Mesothelial cell of epicardium (in vitro differentiated cells): ENCODE measurements at places on chromosomes 6 and 20. TPM values are rescaled to one million over a fixed set of nuclear protein-coding genes. Genes with fewer than 3 reads are reported as not detected.

BHLHE23 gene
- not detected in 3 replicates for total RNA-seq

CASS4 gene
- 0.67 to 0.78 TPM (median 0.72 TPM) in 3 replicates for total RNA-seq

IL17F gene
- total RNA-seq: not detected in 3 replicates

WASF1 gene
- total RNA-seq: 66.6 to 73.0 TPM (median 71.3 TPM) in 3 replicates

ABHD16B gene
- total RNA-seq: not detected in 3 replicates

BPI gene
- total RNA-seq: not detected in 3 replicates

RIMS1 gene
- total RNA-seq: 5.8 to 6.3 TPM (median 6.0 TPM) in 3 replicates

GPX5 gene
- total RNA-seq: not detected in 3 replicates

SAPCD1 gene
- 8.7 to 12.8 TPM (median 11.6 TPM) in 3 replicates for total RNA-seq

DNA sequence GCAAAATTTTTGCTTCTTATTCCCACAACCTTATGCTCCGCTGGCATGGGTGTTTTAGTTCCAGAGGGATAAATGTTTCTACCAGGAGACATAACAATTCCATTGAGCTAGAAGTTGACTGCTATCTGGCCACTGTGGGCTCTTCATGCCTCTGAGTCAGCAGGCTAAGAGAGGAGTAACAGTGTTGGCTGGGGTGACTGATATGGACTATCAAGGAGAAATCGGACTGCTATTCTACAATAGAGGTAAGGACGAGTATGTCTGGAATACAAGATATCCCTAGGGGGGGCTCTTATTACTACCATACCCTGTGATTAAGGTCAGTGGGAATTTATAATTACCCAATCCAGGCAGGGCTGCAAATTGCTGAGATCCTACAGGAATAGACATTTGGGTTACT is 26.9 kb downstream of the FBXO30 start:
- DNase-seq: no peak
- H3K4me3 ChIP-seq: no peak overlapping the region
- H3K27ac ChIP-seq: no peak overlapping the region
- peaks cover 66% of the 10 kb centered on the region for H3K36me3 ChIP-seq
- H3K4me1 ChIP-seq: no peaks in the 10 kb centered on the region
- H3K27me3 ChIP-seq: no peaks in the 10 kb centered on the region

DNA sequence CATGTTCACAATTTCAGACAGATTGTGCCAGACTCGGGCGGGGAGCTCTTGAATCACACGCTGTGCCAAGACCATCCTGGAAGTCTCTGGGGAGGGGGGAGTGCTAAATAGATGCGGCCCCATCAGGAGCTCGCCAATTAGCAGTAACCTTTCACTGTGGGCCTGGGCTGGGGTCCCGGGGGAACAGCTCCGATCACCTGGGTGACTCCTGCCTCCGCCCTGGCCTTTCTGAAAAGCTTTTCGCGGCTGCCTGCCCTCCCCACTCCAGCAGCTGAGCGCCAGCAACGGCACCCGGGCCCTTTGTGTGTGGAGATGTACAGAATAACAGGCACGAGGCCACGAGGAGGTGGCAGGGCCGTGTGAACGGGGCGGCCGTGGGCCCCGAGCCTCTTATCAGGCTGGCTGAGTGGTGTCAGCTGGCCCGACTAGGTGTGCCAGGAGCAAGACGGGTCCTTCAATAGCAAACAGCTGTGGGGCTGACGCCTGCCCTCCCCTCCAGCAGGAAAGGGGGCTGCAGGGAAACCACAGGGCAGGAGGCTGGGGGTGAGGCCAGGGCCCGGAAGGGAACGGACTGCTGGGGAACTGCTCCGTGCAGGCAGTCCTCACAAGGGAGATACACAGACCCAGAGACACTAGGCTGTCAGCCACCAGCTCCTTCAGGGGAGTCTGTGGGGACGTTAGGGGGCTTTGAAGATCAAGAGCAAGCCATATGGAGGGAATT is 56.8 kb downstream of the NOL4L start:
- peak overlapping the region; percentile 47 for H3K27ac ChIP-seq
- H3K4me3 ChIP-seq: peak overlapping the region; percentile 13
- H3K27me3 ChIP-seq: no peaks in the 10 kb centered on the region

- no peak for DNase-seq
- H3K4me1 ChIP-seq: peaks cover 16% of the 10 kb centered on the region
- H3K27ac ChIP-seq: no peak overlapping the region
- peaks cover 43% of the 10 kb centered on the region for H3K36me3 ChIP-seq
Observed at GRCh38 chr6:27392623-27393022, 4.1 kb downstream of the ZNF391 start.

DNA sequence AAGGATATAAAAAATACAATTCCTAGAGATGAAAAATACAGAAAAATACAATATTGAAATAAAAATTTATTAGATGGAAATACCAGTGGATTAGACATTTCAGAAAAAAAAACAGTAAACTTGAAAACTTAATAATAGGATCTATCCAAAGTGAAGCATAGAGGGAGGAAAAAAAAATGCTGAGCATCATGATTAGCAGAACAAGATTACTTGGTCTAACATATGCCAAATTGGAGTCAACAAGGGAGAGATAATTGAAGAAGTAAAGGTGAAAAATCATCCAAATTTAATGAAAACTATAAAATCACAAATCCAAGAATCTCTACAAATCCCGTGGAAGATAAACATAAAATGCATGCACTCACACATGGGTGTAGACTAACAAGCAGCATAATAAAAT is 166.2 kb upstream of the BMP5 start:
- no peak overlapping the region for H3K4me3 ChIP-seq
- DNase-seq: no peak
- H3K27me3 ChIP-seq: no peaks in the 10 kb centered on the region
- no peak overlapping the region for H3K27ac ChIP-seq

- peaks cover 24% of the 10 kb centered on the region for H3K4me1 ChIP-seq
- DNase-seq: no peak
- H3K4me3 ChIP-seq: no peak overlapping the region
- H3K36me3 ChIP-seq: no peaks in the 10 kb centered on the region
- H3K27me3 ChIP-seq: no peaks in the 10 kb centered on the region
Observed at GRCh38 chr6:157714153-157714490, 108.9 kb upstream of the SNX9 start.

DNA sequence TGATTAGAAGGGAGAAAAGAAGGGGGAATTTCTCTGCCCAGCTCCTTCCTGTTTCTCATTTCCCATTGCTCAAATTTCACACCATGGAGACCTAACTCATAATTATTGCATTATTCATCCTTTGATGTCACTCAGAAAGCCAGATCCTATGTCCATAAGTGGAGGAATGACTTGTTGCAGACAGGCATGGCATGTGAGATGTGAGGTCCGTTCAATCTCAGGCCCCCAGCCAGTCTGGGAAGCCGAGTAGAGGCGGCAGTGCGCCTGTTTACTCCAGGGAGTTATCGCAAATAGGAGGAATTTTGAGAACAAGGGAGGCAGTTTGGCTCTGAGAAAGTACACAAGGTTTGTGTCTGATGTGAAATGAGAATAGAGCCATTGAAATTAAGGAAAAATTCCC is 26.9 kb upstream of the MOCS1 start:
- H3K36me3 ChIP-seq: no peaks in the 10 kb centered on the region
- no peak for DNase-seq
- H3K27ac ChIP-seq: no peak overlapping the region
- no peaks in the 10 kb centered on the region for H3K4me1 ChIP-seq
- no peak overlapping the region for H3K4me3 ChIP-seq

DNA sequence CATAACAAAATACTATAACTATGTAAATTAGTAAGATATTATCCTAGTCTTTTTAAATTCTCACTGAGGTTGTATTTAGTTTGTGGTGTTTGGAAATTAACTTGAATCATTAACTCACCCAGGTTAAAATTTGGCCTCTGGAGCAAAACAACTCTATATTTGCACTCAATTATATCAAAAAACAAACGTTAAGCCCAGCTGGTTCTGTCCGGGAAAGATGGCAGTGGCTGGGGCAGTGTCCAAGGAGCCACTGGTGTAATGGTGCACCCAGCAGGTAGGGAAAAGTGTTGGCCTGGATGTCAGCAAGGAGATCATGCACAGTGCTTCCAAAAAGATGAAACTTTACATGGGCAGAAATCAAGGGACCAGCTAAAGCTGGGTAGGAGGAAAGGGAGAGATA is 285.3 kb upstream of the CITED2 start:
- no peak overlapping the region for H3K4me3 ChIP-seq
- DNase-seq: no peak
- no peaks in the 10 kb centered on the region for H3K27me3 ChIP-seq
- H3K27ac ChIP-seq: no peak overlapping the region

GRCh38 chr6:107539409-107539808 is 49.5 kb downstream of the SOBP start:
- peaks cover 12% of the 10 kb centered on the region for H3K27me3 ChIP-seq
- H3K4me1 ChIP-seq: peaks cover 58% of the 10 kb centered on the region
- H3K36me3 ChIP-seq: no peaks in the 10 kb centered on the region
- H3K27ac ChIP-seq: no peak overlapping the region

DNA sequence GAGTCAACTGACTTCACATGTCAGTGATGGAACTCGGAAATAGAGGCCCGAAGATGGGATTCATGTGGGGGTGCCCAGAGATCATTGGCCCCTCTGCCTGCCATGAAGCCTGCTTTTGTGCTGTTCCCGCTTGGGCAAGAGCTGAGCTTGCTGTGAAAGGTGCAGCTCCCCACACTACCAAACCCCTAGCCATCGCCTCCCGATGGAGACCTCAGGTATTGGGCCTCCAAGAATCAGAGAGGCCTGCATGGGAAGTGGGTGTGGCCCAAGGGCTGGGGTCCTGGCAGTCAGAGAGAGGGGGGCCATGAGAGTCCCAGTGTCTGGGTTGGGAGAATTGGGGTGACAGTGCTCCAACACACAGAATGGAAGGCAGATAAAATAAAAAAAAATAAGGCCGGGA is 160.9 kb downstream of the SOD2 start:
- no peak overlapping the region for H3K27ac ChIP-seq
- DNase-seq: no peak
- H3K27me3 ChIP-seq: peaks cover 8% of the 10 kb centered on the region
- no peak overlapping the region for H3K4me3 ChIP-seq

DNA sequence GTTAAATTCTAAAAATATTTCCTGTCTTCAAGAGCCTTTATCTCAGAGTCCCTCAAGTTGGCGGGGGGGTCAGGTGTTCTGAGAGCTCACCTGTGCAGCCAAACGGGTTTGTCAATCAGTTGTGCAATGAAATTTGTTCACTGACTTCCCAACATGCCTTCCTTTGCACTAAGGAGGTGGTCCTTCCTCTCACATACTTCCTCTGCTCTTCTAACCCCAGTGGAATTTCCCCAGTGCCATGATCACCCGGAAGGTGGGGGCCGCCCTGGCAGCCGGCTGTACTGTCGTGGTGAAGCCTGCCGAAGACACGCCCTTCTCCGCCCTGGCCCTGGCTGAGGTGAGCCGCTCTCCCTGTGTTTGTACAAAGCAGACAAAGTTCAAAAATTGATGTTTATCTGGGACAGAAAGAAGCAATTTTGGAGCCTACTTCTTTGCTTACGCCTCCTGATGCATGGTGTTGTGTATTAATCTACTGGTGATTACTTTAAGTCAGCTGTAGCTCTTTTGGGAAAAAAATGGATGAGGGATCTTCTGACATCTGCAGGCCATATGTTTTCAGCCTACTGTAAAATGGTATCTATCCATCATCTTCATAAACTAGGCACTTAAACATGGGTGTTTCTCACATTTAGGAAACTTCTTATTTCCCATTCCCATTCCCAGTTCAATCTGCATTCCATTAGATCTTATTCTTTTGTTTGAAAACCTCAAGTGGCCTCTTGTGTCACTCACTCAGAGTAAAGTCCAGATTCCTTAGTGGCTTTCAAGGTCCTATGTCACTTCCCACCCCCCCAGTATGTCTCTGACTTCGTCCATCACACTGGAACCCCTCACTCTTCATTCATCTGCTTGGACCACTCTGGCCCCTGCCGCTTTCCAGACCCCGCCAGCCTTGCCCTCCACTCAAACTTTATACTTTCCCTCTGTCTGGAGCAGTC is 10.1 kb downstream of the ALDH5A1 start:
- no peak overlapping the region for H3K27ac ChIP-seq
- no peaks in the 10 kb centered on the region for H3K27me3 ChIP-seq
- DNase-seq: no peak
- H3K36me3 ChIP-seq: peaks cover 45% of the 10 kb centered on the region
- no peak overlapping the region for H3K4me3 ChIP-seq

- no peaks in the 10 kb centered on the region for H3K27me3 ChIP-seq
- no peak overlapping the region for H3K4me3 ChIP-seq
- H3K27ac ChIP-seq: peak overlapping the region; percentile 70
- H3K4me1 ChIP-seq: peaks cover 14% of the 10 kb centered on the region
- DNase-seq: no peak
- no peaks in the 10 kb centered on the region for H3K36me3 ChIP-seq
Observed at GRCh38 chr6:135686784-135687301, 164.7 kb upstream of the PDE7B start.

- H3K4me3 ChIP-seq: peak overlapping the region; percentile 66
- H3K27ac ChIP-seq: no peak overlapping the region
- peaks cover 22% of the 10 kb centered on the region for H3K4me1 ChIP-seq
- DNase-seq: no peak
Observed at GRCh38 chr6:37695857-37696219, 1.8 kb downstream of the MDGA1 start.

- H3K27me3 ChIP-seq: no peaks in the 10 kb centered on the region
- H3K4me3 ChIP-seq: no peak overlapping the region
- H3K4me1 ChIP-seq: peaks cover 62% of the 10 kb centered on the region
- no peak for DNase-seq
Observed at GRCh38 chr6:90144396-90144795, 152.2 kb downstream of the BACH2 start.

DNA sequence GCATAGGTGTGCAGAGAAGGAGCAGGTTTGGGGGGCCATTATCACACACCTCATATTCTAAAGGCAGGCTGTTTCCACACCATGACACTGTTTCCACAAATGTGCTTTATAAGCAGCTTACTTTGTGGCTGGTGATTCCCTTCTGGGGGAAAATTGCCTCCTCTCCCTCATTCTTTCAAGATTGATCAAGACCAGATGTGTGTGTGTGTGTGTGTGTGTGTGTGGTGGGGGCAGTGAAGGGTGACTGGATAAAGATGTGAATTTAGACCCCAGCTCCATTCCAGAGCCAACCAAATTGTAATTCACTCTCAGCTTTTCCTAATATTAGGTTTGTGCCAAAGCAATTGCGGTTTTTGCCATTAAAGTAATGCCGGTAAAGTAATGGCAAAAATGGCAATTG is 45.6 kb downstream of the EDN3 start:
- no peak overlapping the region for H3K27ac ChIP-seq
- H3K36me3 ChIP-seq: no peaks in the 10 kb centered on the region
- peaks cover 8% of the 10 kb centered on the region for H3K4me1 ChIP-seq
- peaks cover 35% of the 10 kb centered on the region for H3K27me3 ChIP-seq
- H3K4me3 ChIP-seq: no peak overlapping the region

GRCh38 chr6:19157486-19157885 is 679.7 kb upstream of the ID4 start:
- no peaks in the 10 kb centered on the region for H3K27me3 ChIP-seq
- H3K27ac ChIP-seq: no peak overlapping the region
- H3K4me3 ChIP-seq: no peak overlapping the region
